ENCODE measurements at places on chromosomes 3 and 15.

DNA sequence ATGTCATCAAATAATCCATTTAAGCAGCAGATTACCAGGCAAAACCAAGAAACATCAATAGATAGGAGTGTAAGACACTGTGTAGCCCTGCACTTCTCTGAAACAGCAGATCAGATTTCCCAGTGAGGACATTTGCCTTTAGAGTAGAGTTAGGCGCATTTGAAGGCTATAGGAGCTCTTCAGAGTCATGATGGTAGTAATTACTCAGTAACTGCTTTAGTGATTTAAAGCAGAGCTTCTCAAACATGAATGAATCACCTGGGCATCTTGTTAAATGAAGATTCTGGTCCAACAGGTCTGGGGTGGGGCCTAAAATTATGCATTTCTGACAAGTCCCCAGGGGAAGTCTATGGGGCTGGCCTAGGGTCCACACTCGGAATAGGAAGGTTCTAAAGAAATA, 36.9 kb downstream of the THRB start:
- DNase-seq, result no peak

DNA sequence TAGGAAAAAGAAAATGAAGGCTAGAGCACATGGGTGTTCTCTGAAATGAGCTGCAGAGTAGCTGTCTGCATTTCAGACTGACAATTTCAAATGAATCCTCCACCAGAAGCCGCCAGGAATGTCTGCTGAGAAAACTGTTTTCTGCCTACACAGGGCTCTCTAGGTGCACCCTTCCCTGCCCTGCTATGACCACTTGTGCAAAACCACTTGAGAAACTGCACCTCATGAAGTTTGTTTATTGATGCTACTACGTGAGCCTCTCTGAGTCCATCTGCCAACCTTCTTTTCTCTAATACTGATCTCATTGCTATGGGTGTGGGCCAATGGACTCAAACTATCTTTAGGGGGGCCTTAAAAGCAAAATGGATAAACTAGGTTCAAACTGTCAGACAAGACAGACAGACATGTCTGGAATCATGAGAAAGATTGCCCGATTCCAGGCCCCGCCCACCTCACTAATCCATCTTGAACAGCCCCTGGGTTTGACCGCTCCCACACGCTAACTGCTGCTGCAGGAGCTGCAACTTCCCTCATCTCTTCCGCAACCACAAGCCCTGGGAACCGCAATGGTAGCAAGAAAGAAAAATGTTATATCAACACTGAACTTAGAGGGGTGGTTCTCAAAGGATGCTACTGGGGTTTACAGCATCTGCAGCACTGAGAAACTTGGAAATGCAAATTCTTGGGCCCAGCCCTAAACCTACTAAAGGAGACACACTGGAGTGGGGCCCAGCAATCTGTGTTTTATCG, 9.0 kb upstream of the CD47 start:
- peak; percentile 58 for DNase-seq

- no peak for DNase-seq
Observed at GRCh38 chr3:23856286-23856685, 50.5 kb downstream of the UBE2E1 start.

DNA sequence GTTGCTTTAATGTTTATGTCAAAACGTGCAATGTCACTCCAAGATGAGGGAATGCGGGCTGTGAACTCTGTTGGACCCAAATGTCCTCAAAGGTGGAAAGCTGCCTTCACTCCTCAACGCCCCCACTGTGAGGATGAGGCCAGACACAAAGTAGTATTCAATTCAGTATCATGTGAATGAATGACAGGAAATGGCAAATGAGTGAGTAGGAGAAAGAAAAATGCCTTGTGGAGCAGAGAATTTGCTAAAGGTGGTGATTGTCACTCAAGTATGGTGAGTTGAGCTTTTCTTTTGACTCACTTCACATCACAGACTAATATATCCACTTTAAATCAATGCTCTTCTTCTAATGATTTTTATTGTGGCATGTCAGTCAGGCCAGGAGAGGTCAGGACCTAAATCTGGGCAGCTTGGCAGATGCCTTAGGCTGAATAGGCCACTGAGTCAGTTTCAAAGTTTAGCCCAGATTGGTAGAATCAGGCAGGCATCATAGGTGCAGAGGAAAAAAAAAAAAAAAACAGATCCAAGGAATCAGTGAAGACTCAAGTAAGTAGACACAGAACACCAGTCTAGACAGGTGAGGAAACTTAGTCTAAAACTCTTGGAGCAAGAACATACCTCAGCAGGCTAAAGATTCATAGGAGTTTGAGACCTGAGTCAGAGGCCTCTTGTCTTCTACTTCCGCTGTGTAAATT, 71.0 kb upstream of the ZBED2 start:
- no peak for DNase-seq

DNA sequence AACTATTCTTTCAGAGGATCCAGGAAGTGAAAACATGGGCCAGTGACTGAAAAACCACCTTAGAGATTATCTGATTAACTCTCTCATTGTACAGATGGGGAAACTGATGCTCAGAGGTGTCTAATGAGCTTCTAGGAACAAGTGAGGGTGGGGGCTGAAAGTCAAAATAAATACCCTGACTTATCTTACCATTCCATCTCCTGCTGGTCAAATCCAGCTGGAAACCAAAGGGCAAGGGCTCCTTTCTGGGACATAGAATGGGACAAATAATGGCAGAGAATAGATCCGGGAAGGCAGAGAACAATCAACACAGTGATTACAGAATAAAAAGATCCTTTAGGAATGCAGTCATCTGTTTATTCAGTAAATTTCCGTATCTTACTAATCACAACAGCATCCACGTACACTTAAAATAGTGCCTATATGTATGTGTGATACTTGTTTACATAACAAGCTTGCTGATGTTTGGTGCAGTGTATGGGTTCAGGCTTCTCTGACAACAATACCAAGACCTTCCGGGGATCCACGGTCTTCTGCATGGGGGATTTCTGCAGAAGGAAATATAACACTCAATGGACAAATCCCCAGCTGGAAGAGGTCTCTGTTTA, 173.2 kb downstream of the THSD4 start:
- DNase-seq, result no peak

Measured in activated naive CD4-positive, alpha-beta T cell treated with anti-CD3 and anti-CD28 coated beads, Interleukin-2, amount 10 ng/mL, durations not matched to agents 7 days and 5 days (primary cell).